Heart left ventricle (tissue), 16 donors: ENCODE measurements at places on chromosomes 7 and 10. TPM values are rescaled to one million over a fixed set of nuclear protein-coding genes. Genes with fewer than 3 reads are reported as not detected.

DNA sequence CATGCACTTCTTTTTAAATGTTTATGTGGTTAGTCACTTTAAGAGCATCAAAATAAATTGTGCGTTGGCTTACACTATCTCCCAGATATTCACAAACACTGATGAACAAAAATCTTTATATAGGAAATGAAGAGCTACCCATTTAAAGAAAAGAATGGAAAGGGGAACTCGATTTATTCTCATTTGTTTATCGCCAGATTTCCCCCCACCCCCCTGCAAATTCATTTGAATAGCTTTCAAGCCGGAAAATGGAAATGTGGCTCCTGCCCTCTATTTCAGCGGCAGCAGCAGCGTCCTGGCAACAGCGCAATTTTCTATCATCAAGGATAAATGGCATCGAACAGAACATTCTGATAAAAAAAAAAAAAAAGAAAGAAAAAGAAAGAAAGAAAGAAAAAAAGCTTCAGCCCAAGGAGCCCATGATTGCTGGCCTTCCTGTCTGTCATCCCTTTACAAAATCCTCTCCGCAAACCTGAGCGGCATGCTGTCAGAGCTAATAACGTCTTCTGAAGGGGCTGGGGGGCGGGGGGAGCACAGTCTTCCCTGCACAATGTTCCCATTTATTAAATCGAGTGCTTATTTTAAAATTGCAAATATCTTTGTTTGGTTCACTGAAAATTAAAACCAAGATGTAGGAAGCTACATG, 13.7 kb upstream of the DLX6 start:
- no peak for DNase-seq

- DNase-seq: no peak
Observed at GRCh38 chr10:100827819-100828737, 82.7 kb downstream of the PAX2 start.

PHYHIPL gene
- polyA plus RNA-seq: 0.03 TPM

RNF32 gene
- polyA plus RNA-seq: 0.19 TPM

MPP7 gene
- 6.3 TPM for polyA plus RNA-seq

DNA sequence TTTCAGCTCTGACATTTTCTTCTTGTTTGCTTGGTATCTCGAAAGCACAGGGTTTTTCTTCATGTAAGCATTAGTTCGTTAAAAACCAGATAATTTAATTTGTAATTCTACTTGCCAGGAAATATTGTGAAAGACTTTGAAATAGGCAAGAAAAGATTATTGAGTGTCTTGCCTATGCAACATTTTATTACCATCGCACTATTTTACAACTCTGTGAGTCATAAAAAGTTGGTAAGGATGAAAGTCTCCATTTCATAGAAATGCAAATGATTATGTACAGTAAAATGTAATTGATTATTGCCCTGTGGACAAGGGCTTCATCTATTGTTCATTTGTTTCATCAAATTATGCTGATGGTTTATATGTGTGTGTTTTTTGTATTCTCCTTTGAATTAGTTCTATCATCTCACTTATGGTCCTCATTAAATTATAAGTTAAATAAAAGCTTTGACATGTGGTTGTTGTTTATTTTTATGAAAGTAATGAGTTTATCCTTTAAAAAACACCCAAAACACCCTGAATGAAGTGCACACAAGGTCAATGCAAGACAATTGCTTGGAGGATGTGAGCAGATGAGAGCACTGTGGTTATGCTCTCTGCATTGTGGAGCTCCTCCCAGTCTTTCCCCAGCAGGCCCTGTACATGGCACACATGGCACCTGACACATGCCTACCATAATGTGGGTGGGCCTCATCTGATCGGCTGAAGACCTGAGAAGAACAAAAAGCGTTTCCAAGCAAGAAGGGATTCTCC, 230.8 kb downstream of the CXCL12 start:
- DNase-seq: no peak

UCN3 gene
- polyA plus RNA-seq: not detected

AKR1D1 gene
- polyA plus RNA-seq: not detected

- DNase-seq: no peak
Observed at GRCh38 chr7:25124465-25125136, 459 bp downstream of the CYCS start.

DNA sequence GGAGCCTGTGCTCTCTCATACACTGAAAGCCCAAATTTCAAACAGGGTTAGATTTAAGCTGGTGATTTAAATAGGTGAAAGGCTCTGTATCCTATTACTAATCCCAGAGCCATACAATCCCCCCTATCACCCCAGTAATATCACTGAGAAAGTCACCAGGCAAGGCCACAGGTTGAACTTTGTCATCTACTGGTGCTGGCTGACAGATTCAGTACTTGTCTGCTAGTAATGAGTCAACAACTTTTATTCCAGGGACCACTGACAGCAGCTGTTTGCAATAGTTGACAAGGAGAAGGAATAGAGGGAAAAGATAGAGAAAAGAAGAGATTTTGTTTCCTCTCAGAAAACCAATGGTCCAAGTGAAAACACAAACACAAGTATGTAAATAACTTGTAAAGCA, 10.4 kb downstream of the ASB15 start:
- no peak for DNase-seq

- DNase-seq: no peak
Observed at GRCh38 chr7:139430443-139430842, 53.0 kb downstream of the KLRG2 start.

- no peak for DNase-seq
Observed at GRCh38 chr7:120718361-120718760, 139.6 kb downstream of the TSPAN12 start.

GRCh38 chr10:75639736-75640135, 208.3 kb downstream of the LRMDA start:
- DNase-seq: no peak

CALML5 gene
- polyA plus RNA-seq: not detected

SBDS gene
- polyA plus RNA-seq: 154 TPM

DNA sequence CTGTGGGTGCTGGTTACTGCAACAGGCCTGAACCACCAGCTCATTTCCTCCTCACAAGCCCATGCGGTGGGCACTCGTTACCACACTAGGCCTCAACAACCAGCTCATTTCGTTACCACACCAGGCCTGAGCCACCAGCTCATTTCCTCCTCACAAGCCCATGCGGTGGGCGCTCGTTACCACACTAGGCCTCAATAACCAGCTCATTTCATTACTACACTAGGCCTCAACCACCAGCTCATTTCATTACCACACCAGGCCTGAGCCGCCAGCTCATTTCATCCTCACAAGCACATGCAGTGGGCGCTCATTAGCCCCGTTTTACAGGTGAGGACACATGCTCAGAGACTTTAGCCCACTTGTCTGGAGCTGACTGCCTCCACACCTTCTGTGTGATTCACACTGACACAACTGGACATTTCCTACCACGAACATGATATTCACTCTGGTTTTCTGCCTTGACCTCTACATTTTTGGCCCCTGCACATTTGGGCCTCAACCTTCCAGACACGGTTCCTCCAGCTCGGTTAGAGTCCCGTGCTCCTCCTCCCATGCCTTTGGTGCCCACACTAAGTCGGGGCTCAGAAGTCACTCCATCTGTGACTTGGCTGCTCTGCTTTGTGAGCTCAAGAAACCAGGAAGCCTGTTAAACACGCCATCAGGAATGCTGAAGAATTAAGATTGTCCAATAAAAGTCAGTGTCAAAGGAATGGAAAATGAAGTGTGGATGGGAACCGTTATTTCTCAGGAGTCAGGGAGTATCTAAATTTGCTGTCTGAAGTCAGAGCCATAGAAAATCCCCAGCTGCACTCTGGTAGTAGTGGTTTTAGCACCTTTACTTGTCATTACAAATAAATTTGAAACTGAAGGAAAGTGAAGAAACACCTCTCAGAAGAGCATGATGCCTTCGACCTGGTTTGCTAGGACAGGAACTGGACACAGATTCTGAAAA, 55.8 kb upstream of the LANCL2 start:
- DNase-seq: no peak

- no peak for DNase-seq
Observed at GRCh38 chr7:151512353-151512752, 7.3 kb downstream of the RHEB start.

SYNPO2L gene
- 246 TPM for polyA plus RNA-seq

- DNase-seq: peak; percentile 5
Observed at GRCh38 chr10:1202343-1202742, 146.2 kb downstream of the WDR37 start.

- no peak for DNase-seq
Observed at GRCh38 chr7:86908948-86909347, 150.5 kb downstream of the ELAPOR2 start.

DNA sequence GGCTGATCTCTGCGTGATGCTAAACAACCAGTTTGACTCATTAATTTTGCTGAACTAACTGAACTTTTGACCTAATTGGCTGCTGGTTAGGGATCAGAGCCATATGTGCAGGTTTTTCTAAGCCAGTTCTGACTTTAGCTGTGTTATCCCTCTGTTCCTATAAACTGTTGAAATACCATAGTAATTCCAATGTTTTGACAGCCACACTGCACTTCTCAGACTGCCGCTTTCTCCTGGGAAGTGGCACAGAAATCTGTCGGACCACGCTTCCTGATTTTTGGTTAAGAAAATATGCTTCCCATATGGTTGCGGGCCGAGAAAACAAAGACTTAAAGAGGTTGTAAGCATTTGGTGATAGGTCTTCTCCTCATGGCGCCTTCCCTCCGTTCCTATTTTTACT, 42.3 kb downstream of the TBXAS1 start:
- DNase-seq: no peak

- no peak for DNase-seq
Observed at GRCh38 chr10:99766302-99766681, 16.1 kb upstream of the ABCC2 start.

PGAM2 gene
- polyA plus RNA-seq: 2,064 TPM

DNA sequence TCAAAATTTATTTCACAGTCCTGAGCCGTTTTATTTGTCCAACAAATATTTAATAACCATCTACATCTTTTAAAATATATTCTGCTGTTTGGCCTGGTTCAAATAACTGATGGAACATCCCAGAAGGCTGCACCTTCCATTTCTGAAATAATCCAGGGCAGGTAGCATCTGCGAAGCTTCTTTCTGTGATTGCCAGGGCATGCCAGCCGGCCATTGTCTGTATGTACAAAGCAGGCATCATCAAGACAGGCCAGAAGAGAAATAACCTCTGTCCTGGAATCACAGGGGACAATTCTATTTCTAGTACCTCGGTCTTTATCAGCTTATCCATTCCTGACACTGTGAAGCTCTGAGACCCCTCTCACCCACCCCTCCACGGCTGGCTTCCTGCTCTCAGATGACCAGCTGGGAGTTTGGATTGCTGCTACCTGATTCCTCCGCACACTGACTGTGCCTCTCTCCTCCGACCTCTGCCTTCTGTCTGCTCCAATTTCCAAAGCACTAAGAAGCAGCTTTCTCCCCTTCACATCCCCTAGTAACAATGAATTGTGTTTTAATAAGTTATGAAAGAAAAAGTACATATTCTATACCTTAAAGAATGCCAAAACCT, 8.0 kb downstream of the DGKI start:
- no peak for DNase-seq

- DNase-seq: no peak
Observed at GRCh38 chr10:129345763-129346162, 121.3 kb upstream of the MGMT start.
